A549 treated with Mapracorat at 1 μM for 4 hours (cell line): ENCODE measurements at places on chromosomes 3 and 15. TPM values are rescaled to one million over a fixed set of nuclear protein-coding genes. Genes with fewer than 3 reads are reported as not detected.

TMEM212 gene
- not detected in 5 replicates for total RNA-seq

NAA80 gene
- 4.9 to 7.9 TPM (median 6.4 TPM) in 5 replicates for total RNA-seq

CATSPER2 gene
- total RNA-seq, result 0.39 to 1.3 TPM (median 0.48 TPM) in 5 replicates

GABRB3 gene
- total RNA-seq, result 59.6 to 83.1 TPM (median 72.9 TPM) in 5 replicates

PRSS50 gene
- not detected in 5 replicates for total RNA-seq

PAQR5 gene
- 68.2 to 104 TPM (median 99.3 TPM) in 5 replicates for total RNA-seq

AGBL1 gene
- not detected in 5 replicates for total RNA-seq

GPR171 gene
- total RNA-seq, result not detected in 5 replicates

ZNF80 gene
- not detected in 5 replicates for total RNA-seq

KCNAB1 gene
- total RNA-seq, result not detected in 5 replicates

SCN5A gene
- 0.38 to 1.9 TPM (median 0.57 TPM) in 5 replicates for total RNA-seq

NEDD4 gene
- 63.5 to 82.2 TPM (median 74.1 TPM) in 5 replicates for total RNA-seq

CPNE9 gene
- total RNA-seq, result 0.15 to 0.31 TPM (median 0.17 TPM) in 3 of 5 replicates, not detected in the others
